ENCODE measurements at places on chromosomes 3 and 15. TPM values are rescaled to one million over a fixed set of nuclear protein-coding genes. Genes with fewer than 3 reads are reported as not detected.

ACAP2 gene
- polyA plus RNA-seq = 28.7 TPM

BHLHE40 gene
- 18.8 TPM for polyA plus RNA-seq

RPP25 gene
- polyA plus RNA-seq = 1.3 TPM

GP5 gene
- polyA plus RNA-seq = 0.02 TPM

FEZF2 gene
- not detected for polyA plus RNA-seq

GORASP1 gene
- polyA plus RNA-seq = 87.0 TPM

C15orf62 gene
- not detected for polyA plus RNA-seq

DISP2 gene
- polyA plus RNA-seq = 0.23 TPM

All from BJ (cell line).